ENCODE measurements at places on chromosomes 16 and 17. TPM values are rescaled to one million over a fixed set of nuclear protein-coding genes. Genes with fewer than 3 reads are reported as not detected.
A peak's percentile ranks its signal among the peaks of the same experiment; 100 is the strongest.

Gene CACNG3
- not detected for total RNA-seq

Gene ZNF213
- total RNA-seq = 0.97 TPM

Gene TLCD2
- total RNA-seq = 0.84 TPM

Gene RHBDL1
- 0.87 TPM for total RNA-seq

Gene JUP
- total RNA-seq = 20.6 TPM

Gene KRT33B
- total RNA-seq = not detected

Gene ITGB4
- total RNA-seq = 6.9 TPM

Gene BRICD5
- total RNA-seq = 1.7 TPM

Gene CNGB1
- total RNA-seq = 0.02 TPM

DNA sequence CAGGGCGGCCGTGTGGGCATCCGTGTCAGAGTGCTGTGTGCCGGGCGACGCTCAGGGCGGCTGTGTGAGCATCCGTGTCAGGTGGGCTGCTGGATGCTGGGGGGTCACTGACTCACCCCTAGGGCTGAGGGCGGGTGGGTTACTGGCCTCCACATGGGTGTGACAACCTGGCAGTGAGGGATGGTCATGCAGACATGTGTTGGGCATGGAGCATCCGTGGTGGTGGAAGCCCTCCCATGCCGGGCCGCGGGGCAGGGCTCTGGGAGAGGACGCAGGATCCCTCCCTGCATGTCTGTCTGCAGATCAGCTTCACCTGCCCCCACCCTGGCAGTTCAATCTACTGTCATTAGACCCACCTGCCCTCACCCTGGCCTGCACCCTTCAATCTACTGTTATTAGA lies 56.3 kb downstream of the METRNL start:
- no peak for DNase-seq

- no peak for DNase-seq
Observed at GRCh38 chr17:78789149-78789662, 7.1 kb upstream of the CYTH1 start.

DNA sequence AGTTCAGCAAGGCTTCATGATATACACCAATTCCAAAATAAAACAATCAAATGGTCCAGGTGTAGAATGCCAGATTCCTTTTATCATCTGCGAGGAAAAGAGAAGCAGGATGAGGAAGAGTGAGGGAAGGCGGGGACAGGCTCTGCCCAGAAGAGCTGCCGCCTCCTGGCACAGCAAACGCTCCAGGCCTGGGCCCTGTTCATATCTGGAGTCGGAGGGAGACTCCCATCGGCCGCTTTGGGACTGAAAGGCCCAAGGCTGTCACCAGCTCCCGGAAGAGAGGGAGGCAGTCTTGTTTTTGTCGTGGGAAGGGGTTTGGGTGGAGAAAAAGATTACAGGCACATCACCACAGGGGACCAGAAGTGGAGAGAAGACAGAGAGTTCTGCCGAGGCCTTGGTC lies 29.0 kb upstream of the SLC25A19 start:
- DNase-seq = no peak

DNA sequence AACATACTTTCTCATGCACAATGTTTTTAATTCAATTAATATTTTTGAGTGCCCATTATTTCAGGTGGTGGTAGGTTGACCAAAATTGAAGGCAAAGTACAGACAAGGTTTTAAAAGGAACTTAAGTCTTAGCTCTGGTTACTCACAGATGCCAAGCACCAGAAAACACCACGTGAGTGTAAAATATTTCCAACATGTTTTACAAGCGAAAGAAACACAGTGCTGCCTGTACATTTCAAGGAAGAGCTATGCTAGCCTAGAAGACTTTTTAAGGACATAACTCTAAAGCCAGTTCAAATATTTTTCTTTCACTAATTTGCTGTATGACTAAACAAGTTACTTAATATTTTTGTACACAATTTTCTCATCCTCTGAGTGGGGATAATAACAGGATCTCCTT lies 736.4 kb upstream of the GOT2 start:
- no peak for DNase-seq

GRCh38 chr16:58485184-58485887 lies 14.6 kb upstream of the NDRG4 start:
- no peak for DNase-seq

DNA sequence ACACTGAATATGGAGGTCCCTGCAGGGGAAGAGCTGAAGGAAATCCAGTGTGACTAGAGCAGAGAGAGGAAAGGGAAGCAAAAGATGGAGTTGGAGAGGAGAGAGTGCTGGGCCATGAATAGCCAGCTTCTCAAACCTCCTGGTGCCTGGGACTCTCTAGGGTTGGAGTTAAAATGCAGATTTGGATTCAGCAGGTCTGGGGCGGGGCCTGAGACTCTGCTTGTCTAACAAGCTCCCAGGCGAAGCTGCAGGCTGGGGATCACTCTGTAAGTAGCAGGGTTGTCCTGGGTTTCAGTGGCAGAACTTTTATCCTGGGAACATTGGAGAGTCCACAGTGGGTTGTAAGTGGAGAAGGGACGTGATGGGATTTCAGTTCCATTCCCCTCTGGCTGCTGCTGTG lies 103.4 kb upstream of the PLCG2 start:
- no peak for DNase-seq

- DNase-seq = no peak
Observed at GRCh38 chr16:4609200-4610010, 5.3 kb downstream of the UBALD1 start.

DNA sequence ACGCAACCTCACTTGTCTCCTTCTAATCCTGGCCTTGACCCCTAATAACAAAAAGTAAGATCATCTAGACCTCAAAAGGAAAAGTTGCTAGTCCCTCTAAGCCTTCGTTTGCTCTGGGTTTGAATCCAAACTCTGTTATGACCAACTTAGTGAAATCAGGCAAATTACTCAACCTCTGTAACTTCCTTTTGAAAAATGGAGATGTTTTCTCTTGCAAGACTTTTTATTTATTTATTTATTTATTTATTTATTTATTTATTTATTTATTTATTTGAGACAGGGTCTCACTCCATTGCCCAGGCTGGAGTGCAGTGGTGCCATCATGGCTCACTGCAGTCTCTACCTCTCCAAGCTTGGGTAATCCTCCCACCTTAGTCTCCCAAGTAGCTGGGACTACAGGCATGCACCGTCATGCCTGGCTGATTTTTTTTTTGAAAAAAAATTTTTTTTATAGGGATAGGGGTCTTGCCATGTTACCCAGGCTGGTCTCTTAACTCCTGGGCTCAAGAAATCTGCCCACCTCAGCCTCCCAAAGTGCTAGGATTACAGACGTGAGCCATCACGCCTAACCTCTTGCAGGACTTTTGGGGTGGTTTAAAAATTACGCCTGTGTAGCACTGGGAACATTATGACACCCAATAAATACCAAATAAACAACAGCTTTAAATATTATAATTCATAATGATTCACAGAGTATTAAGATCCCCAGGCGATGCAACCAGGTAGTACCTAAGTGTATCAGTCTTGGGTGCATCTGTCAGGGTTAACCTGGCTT lies 63.4 kb downstream of the PITPNC1 start:
- DNase-seq = no peak

DNA sequence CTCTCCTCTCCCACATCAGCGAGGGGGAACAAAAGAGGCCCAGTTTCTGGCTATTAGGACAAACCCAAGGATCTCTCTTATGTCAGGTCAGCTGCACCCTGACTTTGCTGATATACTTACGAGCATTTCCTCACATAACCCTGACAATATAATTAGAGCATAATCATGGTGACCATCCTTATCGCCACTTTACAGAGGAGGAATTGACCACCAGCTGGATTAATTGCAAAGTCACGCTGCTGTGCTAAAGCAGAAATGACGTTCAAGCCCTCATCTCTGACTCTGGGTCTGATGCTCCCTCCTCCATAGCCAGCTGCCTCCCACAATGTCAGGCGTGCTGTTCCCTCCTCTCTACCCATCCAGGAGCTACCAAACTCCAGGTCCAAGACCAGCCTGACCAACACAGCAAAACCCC lies 42.6 kb downstream of the TRARG1 start:
- no peak for DNase-seq

GRCh38 chr17:34999456-34999855 lies 19.1 kb downstream of the LIG3 start:
- no peak for DNase-seq

- peak; percentile 57 for DNase-seq
Observed at GRCh38 chr17:80036715-80037477, 454 bp downstream of the CCDC40 start.

DNA sequence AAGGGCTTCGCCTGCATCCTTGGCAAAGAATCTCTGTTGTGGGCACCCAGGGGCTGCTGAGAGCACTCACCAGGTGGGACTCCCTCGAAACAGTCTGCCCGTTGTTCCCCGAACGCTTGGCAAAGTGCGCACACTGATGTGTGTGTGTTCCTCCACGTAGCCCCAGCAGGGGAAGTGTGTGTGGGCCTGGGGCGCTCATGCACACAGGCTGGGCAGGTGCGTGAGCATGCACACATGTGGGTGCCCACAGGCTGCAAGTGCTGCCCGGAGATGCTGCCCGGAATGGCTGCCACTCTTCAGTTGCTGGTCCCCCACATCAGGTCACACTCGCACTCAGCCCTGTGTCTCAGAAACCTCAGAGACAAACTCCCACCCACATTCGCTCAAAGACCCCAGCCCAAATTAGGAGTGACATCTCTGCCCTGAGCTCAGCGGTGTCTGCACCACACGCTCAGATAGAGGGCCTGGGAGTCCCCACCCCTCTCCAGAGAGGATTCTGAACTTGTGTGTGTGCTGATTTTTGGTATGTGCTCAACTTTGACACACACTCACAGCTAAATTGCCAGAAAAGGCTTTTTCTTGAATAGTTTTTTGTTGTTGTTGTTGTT lies 119.4 kb downstream of the MGAT5B start:
- DNase-seq = no peak

GRCh38 chr17:80124351-80124981 lies 22.5 kb downstream of the EIF4A3 start:
- DNase-seq = peak; percentile 75

GRCh38 chr16:85762970-85763369 lies 12.1 kb upstream of the C16orf74 start:
- no peak for DNase-seq

DNA sequence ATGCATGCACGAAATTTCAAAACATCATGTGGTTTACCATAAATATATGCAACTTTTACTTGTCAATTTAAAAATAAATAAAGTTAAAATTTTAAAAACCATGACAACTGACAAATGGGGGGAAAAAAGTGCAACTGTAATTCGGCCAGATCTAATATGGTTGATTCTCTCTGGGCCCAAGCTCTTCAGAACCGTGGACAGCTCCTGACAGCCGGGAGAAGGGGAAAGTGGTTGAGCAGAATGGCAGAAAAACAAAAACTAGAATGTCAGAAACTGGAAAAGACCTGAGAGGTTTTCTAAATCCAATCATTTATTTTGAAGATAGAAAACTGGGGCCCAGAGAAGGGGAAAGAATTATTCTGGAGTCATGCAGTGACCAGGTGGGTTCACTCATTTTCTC lies 126.6 kb downstream of the TMEM132E start:
- DNase-seq = no peak

GRCh38 chr17:82358465-82359350 lies at the start of gene TEX19:
TEX19 (plus strand) TSS chr17:82359247; CDS start chr17:82362151, 2,904 bp downstream.
- no peak for DNase-seq

DNA sequence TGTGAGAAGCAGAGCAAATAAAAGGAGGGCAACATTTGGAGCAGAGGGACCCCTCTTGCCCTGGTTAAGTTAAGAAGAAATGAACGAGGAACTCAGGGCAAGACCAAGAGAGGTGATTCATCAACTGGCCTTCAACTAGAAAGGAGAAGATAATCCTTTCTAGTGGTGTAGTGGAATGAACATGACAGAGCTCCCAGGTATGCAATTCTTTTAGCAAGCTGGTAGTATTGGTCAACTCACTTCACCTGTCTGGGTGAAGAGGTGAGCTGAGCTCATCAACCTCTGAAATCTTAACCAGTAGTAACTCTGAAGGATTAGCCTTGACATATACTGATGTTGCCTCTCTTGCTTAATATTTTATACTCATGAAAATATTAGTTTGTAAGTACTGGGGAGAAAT lies 1024.7 kb upstream of the GOT2 start:
- no peak for DNase-seq

- no peak for DNase-seq
Observed at GRCh38 chr17:69454051-69454450, 39.6 kb downstream of the MAP2K6 start.

DNA sequence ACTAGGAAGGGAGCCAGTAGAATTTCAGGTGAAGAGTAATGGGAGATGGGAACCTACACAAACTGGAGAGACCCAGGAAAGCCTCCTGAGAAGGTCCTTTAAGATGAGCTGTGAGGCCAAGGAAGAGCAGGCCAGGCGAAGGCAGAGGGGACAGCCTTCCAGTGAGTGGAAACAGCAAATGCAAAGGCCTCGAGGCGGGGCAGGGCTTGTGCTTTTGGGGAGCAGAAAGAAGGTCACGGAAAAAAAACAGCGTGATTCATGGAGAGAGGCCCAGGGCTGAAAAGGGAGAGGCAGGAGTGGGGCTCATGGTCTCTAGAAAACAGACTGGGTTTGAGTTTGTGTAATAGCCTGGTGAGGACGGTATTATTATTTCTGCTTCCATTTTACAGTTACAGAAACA lies 386.5 kb upstream of the ASIC2 start:
- DNase-seq = no peak

DNA sequence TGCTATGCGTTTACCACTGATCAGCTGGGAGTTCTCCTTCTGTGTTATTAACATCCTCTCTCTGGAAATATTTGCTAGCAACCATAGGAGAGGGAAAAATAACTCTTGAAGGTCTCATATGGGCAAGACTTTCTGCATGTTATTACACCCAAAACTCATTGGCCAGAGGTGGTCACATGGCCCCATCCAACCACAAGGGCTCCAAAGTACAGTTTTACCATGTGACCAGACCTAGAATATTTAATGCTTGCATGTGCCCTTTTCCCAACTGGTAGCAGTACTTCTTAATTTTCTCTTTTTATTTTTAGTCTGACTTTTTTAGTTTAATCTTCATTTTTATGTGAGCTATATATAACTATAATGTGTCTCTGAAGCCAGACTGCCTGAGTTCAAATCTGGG lies 141.0 kb upstream of the NOG start:
- no peak for DNase-seq

DNA sequence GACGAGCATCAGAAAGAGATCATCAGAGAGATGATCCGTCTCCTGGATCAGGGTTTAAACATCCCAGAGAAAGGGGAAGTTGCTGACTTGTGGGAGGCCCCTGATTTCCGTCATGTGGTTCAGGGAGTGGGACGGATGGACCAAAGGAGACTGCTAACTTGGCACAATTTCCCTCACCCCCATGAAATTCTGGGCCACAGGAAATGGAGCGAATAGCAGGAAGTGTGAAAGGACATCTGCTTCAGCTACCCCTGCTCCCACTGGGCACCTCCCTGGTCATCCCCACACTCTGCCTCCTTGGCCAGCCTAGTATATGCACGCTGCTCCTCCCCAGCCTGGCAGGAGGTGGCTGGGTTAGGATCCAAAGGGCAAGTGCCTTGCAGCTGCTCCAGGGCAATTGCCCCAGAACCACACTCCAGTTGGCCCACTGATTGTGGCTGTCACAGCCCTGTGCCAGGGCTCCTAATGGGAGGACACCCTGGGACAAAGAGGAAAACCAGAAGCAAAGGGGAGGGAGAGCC lies 1.3 kb downstream of the ARRB2 start:
- no peak for DNase-seq

Measured in HepG2 (cell line).